ENCODE measurements at places on chromosomes 16 and 17. TPM values are rescaled to one million over a fixed set of nuclear protein-coding genes. Genes with fewer than 3 reads are reported as not detected.

Gene MT1B
- not detected for total RNA-seq

Gene NOXO1
- not detected for total RNA-seq

Gene SULT1A4
- total RNA-seq: 3.3 TPM

DNA sequence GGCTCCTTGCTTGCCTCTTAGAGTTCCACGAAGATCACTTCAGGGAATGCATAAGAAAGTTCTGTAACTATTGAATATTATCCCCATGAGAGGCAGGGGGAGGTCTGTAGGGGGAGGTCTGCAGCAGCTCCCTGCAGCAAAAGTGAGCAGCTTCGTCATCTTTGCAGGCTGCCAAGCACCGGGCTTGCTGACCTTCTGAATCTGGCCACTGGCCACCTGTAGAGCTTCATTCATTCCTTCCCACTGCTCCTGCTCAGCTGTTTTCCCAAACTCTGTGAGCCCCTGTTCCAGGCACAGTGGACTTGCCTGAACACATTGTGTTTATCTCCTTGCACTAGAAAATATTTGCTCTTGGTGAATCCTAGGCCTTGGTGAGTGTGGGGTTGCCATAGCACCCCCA, 443.3 kb downstream of the HAPSTR1 start:
- no peak for DNase-seq

GRCh38 chr17:27631411-27631760, 398 bp downstream of the LGALS9 start:
- DNase-seq: no peak

- no peak for DNase-seq
Observed at GRCh38 chr17:72872396-72872795, 220.1 kb downstream of the SLC39A11 start.

GRCh38 chr17:6596081-6596480, 39.7 kb upstream of the PITPNM3 start:
- DNase-seq: no peak

- DNase-seq: no peak
Observed at GRCh38 chr17:61235827-61236197, 163.8 kb upstream of the TBX2 start.
